Activated gamma-delta T cell treated with anti-CD3 and anti-CD28 coated beads, Interleukin-2, amount 50 U/mL, for 16 hours (primary cell): ENCODE measurements at places on chromosomes 2 and 18.
A peak's percentile ranks its signal among the peaks of the same experiment; 100 is the strongest.

DNA sequence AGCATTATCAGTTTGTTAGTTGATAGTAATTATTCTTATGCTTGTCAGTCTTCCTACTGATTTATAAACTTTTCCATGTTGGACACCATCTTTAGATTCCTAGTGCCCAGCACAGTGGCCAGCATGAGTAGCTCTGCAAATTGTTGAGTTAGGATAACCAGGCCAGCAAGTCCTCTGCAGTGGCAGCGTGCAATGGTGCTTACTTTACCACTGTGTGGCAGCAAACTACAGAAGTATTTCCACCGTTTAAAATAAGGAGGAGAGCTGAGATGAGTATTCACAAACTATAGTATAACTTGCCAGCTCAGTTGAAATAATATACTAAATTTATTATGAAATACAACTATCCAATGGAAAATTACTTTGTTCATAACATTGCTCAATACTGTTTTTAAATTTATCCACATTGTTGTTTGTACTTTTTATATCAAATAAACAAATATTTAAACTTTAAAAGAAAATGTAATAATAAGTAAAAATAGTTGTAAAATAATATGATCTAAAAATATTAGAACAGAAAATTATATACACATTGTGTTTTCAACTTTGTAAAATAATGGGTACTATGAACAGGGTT is 9.3 kb upstream of the THADA start:
- no peak for DNase-seq

GRCh38 chr2:88481691-88482336 is 29.3 kb upstream of the FOXI3 start:
- no peak for DNase-seq

DNA sequence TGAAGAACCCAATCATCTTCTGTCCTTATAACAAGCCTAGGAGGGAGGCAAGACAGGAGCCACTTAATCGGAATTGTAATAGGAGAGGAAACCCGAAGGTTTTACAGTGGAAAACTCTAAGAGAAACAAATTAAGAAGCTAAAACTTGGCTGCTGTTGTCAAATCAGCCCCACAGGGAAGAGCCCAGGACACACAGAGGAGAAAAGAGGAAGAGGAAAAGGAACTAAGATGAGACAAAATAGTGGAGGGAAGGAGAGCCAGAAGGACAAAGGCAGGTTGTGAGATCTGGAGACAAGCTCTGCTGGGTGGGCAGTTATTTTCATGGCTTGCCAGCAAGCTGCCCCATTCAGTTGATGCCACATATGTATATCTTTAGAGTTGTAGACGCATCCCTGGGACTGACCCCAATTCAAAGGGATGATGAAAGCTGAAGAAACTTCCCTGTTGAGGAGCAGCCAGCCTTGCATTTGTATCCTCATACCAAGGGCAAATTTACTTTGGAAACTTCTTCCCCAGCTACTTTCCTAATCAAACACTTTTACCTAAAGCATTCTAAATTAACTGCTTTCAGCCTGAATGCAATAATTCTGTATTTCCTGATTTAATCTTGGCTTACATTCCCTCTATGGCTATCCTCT is 499.8 kb upstream of the MEIS1 start:
- DNase-seq: no peak

DNA sequence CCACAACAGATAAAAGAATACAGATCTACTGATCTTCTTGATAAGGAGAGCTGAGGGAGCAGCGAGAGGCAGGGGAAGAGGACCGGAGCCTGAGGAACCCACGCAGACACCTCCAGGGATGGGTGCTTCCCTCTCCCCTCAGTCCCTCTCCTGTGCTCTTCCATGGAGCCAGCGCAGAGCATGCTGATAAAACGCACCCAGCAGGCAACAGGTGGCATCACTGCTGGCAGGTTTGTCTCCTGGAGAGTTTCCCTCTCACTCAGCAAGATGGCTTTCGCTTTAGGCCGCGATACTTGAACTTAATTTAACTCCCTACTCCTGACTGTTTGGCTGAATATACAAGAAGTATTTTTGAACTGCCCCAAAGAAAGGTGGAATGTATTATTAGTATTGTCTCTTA is 163.0 kb upstream of the REV1 start:
- DNase-seq: no peak

DNA sequence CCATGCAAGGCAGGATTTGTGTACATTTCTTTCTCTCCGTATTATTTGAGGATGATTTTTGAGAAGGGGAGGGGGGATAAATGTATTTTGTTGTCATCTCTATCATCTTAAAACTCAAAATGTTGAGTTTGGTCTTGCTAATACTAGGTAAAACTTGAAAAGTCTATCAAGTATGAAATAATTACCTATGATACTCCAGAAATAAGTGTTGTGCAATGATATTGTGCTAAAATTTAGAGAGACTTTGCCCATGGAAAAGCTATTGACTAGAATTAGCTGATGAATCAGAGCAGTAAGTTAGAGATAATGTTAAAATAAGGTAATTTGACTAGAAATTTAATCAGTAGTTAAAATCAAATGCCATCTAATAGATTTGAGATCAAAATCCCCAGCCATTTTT is 323.9 kb downstream of the AGPS start:
- DNase-seq: no peak

- peak; percentile 9 for DNase-seq
Measured at GRCh38 chr18:23259701-23260681, 124.7 kb downstream of the CABLES1 start.

DNA sequence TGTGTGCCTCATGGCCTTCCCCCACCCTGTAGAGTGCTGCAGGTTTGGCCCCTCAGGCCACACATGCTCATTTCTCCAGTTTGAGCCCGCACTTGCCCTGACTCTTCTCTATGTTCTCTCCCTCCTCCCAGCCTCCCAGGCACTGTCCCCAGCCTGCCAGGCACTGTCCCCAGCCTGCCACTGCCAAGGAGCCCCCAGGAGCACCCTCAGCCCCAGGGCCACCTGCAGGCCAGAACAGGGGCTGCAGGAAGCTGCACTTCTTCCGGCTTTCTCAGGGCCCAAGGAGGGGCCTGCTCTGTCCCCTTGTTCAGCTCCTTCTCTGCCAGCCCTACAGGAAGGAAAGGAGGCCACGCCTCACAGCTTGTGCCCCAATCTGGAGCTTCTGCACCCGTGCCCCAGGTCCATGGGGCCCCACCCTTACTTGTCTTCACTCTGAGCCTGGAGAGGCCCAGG is 31.6 kb downstream of the CYP26B1 start:
- no peak for DNase-seq

DNA sequence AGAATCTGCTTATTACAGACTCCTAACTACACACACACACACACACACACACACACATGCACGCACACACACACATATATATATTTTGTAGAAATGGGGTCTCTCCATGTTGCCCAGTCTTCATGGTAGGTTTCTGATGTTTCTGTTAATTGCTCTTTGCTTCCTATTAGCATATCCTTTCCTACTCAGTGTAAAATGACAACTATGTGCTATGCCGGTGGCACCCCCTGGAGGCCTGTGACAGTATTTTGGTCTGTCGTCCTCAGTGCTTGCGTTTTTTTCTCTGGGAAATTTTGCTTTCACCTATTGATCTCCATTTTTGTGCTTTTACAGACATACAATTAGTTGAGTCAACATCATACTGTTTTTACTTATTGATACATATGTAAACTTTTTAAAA is 322.1 kb downstream of the LRRTM1 start:
- no peak for DNase-seq

DNA sequence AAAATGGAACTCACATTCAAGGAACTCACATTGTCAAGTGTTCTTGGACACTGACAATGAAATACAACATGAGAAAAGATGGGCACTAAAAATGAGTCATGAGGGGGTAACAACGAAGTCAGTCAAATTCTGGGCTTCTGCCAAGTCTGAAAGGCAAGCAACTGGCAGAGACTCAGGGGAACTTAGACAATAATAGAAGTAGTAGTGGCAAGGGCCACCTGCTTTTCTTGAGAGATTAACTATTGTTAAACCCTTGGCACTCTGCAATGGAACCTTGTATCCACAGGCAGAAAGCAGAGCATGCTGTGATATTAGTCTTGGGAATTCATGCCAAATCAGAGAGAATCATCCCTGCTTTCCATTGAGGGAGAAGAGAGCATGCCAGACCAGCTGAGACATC is 382.6 kb upstream of the CDH2 start:
- no peak for DNase-seq

- DNase-seq: no peak
Measured at GRCh38 chr2:109177635-109178034, 48.6 kb downstream of the SH3RF3 start.

- DNase-seq: no peak
Measured at GRCh38 chr2:164498836-164499235, 122.4 kb downstream of the GRB14 start.

DNA sequence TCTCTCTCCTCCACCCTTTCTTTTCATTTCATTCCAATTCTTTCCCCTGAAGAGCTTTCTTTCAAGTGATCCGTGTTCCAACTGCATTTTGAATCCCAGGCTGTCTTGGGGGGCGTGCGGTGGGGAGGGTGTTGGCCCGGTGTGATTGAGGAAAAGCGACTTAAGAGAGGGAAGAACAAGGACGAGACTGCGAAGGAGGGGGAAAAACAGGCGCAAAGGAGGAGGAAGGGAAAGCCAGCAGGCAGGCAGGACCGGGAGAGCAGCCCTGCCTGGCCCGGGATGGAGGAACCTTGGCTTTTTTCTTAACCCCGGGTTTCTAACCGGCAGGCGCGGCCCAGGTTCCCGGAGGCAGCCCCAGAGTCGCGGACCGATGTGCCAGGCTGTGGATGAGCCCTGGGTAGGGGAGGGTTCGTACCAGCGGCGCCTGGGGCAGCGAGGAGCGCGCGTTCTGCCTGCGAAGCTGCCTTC is 1.3 kb downstream of the ADCYAP1 start:
- no peak for DNase-seq

DNA sequence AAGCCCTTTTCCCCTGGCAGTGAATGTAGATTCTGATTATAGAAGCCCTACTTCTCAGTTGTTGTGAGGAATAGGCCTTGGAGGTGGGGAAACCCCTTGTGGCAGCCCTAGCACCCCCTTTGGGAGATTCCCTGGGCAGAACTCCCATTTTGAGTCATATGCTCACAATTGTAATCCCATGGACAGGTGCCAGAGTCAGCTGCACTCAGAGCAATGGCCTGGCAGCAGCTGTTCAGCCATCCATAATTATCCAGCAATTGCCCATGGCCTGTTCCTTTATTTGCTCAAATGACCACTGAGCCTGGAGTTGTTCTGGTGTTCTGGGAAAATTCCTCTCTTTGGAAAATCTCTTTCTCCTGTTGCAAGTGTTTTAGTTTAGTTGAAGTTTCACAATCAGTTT is 71.7 kb downstream of the PTRHD1 start:
- DNase-seq: no peak

DNA sequence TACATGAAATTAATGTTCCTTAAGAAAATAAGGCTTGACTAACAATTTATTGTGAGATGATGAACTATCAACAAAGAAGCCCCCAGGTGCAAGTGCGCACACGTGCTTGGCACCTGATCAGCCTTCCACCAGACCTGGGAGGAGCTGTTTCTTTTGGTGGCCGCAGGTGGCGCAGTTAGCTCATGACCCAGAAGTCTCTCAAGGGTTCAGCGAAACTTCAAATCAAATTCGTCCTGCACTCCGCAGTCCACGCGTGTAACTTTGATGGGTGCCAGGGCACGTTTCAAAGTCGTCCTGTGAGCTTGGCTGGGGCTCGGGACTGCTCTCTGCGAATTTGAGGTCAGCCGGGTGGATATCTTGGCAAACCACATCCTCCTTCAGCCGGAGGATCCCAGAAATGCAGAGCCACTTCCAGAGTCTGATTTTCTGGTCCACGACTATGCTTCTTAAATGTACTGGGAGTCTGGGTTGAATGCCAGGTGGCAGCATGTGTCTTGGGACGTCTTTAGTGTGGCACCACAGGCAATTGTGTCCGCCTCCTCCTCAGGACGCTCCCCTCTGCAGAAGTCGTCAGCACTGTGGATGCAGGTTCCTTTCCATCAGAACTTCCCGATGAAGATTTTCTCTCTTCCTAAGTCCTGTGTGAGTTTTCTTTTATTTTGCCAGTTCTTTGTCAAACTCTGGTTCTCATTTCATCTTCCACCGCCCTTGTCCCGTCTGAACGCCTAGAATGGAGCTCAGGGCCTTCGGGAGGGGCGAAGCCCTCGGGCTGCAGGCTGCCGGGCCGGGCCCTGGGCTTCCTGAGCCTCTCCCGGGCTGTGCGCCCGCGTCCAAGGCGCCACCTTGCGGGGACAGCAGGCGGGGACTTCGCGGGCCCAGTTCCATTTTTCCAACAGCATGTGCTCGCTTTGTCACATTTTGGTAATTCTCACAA is 61.3 kb upstream of the RAPGEF4 start:
- DNase-seq: no peak

GRCh38 chr18:11845654-11846053 is 5.6 kb upstream of the CHMP1B start:
- no peak for DNase-seq

GRCh38 chr2:226994775-226995174 is 158.9 kb downstream of the RHBDD1 start:
- no peak for DNase-seq

- DNase-seq: no peak
Measured at GRCh38 chr2:109591206-109591605, 22.6 kb downstream of the SEPTIN10 start.

- no peak for DNase-seq
Measured at GRCh38 chr2:223759569-223760430, 77.6 kb downstream of the AP1S3 start.

DNA sequence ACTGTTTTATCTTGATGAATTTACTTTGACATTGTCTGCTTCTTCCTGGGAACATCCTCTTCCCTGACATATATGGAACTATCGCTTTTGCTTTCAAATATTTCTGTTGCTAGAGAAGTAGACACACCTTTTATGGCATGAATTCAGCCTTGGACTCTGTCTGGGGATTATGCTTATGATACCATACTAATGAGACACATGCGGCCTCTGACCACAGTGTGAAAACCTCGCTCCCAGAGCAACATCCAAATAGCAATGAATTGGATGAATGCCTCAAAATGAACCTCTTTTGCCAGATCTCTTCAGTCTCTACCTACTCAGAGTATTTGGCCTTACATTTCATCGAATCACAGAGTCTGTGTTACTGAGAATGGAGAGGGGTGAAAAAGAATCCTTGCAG is 70.9 kb downstream of the PIEZO2 start:
- DNase-seq: no peak

- no peak for DNase-seq
Measured at GRCh38 chr2:10424051-10424450, 24.1 kb downstream of the ODC1 start.

- no peak for DNase-seq
Measured at GRCh38 chr2:47719099-47719498, 63.8 kb upstream of the MSH6 start.

DNA sequence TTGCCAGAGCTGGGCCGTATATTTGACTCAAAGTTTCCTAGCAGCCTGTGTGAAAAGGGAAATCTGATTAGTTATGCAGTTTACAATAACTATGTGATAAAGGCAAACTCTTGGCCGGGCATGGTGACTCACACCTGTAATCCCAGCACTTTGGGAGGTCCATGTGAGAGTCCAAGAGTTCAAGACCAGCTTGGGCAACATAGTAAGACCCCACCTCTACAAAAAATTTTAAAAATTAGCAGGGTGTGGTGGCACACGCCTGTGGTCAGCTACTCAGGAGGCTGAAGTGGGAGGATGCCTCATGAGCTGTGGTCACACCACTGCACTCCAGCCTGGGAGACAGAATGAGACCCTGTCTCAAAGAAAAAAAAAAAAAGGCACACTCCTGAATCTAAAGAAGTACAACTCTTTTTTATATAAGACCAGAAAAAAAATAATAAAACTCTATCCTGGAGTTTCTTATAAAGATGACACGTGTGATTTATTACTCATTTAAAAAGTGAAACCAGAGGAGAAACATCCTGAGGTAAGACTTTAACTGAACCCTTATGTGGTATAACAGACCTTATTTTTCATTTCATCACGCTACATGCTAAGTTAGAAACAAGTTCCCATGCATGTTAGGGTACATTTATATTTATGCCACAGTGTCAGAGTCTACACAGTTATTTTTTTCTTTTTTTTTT is 32.6 kb upstream of the KCMF1 start:
- DNase-seq: no peak
